Left kidney (tissue), 8 donors: ENCODE measurements at places on chromosomes 13 and 19.

DNA sequence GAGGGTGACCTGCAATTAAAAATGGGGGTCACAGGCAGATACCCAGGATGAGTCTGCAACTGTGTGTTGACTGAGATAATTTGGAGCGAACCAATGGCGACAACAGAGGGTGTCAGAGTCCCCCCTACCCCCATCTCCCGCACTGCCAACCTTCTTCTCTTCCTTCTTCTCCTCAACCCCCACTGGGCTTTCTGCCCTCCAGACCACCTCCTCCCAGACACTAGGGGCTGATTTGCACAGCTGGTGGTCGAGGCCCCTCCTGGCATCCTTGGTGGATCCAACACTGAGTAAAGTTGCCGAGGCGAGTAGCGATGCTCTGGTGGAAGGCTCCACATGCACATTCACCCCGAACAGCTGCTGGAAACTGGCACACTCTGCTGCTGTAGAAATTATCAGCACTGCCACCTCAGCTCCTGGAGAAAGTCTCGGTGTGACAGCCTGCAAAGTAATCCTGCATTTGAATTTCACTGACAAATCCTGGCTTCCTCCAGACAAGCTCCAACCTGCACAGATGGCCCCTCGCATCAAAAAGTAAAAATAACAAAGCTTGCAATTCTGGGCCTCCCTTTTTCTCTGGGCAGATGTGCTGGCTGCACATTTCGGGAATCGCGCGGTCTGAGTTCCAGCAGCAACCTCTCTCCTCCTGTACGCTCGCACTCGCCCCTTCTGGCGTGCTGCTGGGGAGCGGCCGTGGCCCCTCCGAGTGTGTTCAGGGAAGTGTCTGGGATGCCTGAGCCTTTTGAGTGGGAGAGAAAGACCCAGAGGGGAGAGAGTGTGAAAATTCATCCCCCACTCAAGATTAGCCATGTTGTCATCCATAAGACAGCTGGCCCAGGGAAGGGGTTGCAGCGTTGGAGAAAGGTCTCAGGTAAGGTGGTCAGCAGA is 28.5 kb downstream of the CCNE1 start:
- DNase-seq: no peak

- no peak for DNase-seq
These were observed 45.2 kb downstream of the SUCLA2 start for GRCh38 chr13:47955836-47956235.

- no peak for DNase-seq
These were observed 77.6 kb downstream of the TSC22D1 start for GRCh38 chr13:44498502-44498901.

DNA sequence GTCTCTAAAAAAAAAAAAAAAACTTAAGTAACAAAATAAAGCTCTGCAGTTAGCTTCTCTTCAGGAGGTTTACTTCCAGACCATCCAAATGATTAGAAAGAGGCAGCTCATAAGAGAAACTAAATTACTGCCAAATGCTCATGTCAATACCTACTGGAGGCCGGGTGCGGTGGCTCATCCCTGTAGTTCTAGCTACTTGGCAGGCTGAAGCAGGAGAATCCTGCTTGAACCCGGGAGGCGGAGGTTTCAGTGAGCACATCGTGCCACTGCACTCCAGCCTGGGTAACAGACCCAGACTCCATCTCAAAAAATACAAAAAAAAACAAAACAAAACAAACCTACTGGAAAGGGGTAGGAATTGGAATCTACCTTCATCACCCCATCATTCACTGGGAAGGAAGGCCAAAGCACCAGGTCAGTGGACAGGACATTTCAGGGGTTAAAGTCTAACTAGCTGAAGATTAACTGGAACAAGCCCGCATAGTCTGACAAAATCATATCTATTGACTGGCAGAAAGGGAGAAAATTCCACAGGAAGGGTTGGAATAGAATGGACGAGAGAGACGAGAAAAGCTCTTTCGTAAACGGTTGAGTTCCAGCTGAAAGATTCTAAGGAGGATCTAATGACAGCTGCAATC is 1.3 kb downstream of the ZFP14 start:
- DNase-seq: no peak

- no peak for DNase-seq
These were observed 79.1 kb downstream of the ZNF254 start for GRCh38 chr19:24166055-24166454.

- no peak for DNase-seq
These were observed 41.3 kb upstream of the SLC7A9 start for GRCh38 chr19:32910874-32911273.

DNA sequence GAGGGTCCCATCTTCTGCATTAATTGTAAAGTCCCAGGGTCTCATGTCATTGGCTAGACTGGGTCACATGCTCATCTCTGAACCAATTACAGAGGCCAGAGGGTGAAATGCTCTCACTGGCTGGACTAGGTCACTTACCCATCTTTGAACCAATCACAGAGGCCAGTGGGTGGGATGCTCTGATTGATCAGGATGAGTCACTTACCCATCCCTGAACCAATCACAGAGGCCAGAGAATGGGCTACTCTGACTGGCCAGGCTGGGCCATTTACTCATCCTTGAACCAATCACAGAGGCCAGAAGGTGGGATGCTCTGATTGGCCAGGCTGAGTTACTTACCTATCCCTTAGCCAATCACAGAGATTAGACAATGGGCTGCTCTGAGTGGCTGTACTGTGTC is 5.3 kb downstream of the MISP start:
- DNase-seq: no peak

- no peak for DNase-seq
These were observed 8.0 kb upstream of the ZNF358 start for GRCh38 chr19:7507884-7508283.

DNA sequence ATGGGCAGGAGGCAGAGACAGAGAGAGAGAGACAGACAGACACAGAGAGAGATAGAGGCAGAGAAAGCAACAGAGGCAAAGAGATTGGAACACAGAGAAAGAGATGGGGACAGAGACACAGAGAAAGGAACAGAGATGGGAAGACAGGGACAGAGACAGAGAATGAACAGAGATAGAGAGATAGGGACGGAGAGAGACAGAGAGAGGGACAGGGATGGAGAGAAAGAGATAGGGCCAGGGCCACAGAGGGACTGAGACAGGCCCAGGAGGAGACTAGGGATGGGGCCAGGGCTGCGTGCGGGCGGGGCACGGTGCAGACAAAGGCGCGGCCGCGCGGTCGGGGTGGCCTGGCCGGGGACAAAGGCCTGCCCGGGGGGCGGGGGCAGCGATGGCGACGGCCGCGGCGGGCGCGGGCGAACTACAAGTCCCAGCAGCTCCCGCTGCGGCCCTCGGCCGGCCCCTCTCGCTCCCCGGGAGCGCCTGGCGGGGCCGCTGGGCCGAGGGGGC is at the start of gene ZNF358:
Gene ZNF358 (plus strand): TSS at position 459 of the 507 bp plus-strand sequence. CDS start 3,140 bp downstream, outside the sequence.
- no peak for DNase-seq
